ENCODE measurements at places on chromosomes 11 and 22. TPM values are rescaled to one million over a fixed set of nuclear protein-coding genes. Genes with fewer than 3 reads are reported as not detected.

Gene FZD4
- total RNA-seq: 10.3 TPM

DNA sequence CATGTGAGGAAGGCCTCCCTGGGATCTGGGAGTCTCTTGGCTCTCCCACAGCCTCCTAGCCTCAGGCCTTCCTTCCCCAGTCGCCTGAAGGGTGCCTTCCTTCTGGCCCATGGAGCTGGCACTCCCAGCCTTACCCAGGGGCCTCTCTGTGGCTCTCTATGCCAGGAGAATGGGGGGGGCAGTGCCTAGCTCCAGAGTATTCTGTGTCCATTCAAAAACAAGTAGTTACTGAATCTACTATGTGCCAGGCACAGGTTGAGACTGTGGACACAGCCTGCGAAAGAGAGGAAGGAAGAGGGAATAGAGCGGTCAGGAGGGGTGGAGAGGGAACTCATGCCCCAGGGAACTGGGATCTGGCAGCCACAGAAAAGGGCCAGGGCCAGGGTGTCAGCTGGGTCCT, 2.7 kb upstream of the PLA2G3 start:
- no peaks in the 10 kb centered on the region for H3K36me3 ChIP-seq
- H3K27me3 ChIP-seq: peaks cover 27% of the 10 kb centered on the region
- H3K4me3 ChIP-seq: no peak overlapping the region
- DNase-seq: no peak
- no peak overlapping the region for H3K27ac ChIP-seq

DNA sequence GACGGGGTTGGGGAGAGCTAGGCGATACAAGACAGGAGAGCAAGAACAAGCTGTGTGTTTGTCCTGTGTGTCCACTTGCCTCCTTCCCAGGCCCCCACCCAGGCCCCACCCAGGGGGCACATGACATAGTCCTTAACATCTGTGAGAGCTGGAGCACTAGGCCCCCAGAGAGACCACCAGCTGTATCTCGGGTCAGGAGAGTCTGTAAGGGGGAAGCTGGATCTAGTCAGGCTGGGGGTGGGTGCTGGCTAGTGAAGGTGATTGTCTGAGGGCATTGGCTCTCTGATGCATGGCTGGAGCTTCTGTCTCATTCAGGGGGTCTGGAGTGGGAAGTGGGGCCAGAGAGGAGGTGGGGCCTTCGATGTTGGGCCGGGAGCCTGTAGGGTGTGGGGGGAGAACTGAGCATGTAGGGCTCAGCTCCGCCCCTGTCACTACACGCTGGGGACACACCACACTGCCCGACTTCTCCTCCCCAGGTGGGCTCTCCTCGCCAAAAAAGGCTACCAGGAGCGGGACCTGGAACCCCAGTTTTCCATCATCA, 571 bp downstream of the P2RX6 start:
- no peak overlapping the region for H3K4me3 ChIP-seq
- no peaks in the 10 kb centered on the region for H3K36me3 ChIP-seq
- H3K27me3 ChIP-seq: peaks cover 3% of the 10 kb centered on the region
- peak overlapping the region; percentile 88 for H3K27ac ChIP-seq

DNA sequence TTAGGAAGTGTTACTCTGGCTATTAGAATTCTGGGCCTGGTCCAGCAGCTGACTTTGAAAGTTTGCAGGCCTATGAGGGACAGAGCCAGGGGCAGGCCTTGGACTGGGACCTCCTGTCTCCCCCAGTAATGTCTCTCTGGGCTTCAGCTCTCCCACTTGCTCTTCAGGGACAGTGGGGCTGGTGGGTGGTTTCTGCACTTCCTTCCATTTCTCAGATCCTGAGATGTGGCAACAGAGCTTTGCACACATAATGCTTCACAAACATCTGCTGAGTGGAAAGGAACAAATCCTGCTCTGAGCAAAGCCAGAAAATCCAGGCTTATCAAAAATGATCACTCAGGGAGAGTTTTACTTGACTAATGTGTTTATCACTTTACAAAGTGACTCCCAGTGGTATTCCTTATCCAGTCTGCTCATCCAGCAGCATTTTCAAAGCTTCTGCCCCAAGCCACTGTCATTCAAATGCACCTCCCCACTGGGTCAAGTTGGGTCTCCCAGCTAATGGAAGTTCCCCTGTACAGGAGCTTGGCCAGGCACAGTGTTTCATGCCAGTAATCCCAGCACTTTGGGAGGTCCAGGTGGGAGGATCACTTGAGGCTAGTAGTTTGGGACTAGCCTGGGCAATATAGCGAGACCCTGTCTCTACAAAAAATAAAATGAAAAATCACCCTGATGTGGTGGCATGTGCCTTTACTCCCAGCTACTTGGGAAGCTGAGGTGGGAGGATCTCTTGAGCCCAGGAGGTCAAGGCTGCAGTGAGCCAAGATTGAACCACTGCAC, 13.5 kb upstream of the OSBP2 start:
- no peaks in the 10 kb centered on the region for H3K36me3 ChIP-seq
- H3K4me3 ChIP-seq: no peak overlapping the region
- peaks cover 14% of the 10 kb centered on the region for H3K27me3 ChIP-seq
- no peak for DNase-seq
- H3K27ac ChIP-seq: no peak overlapping the region

Gene BTBD18
- not detected for total RNA-seq

Gene RASSF10
- total RNA-seq: not detected

Gene MS4A15
- not detected for total RNA-seq

- no peak overlapping the region for H3K4me3 ChIP-seq
- H3K36me3 ChIP-seq: no peaks in the 10 kb centered on the region
- DNase-seq: peak; percentile 82
- no peak overlapping the region for H3K27ac ChIP-seq
Observed at GRCh38 chr11:62004473-62004872, 37.0 kb upstream of the FTH1 start.

- no peaks in the 10 kb centered on the region for H3K27me3 ChIP-seq
- H3K4me3 ChIP-seq: no peak overlapping the region
- H3K36me3 ChIP-seq: peaks cover 10% of the 10 kb centered on the region
- DNase-seq: peak; percentile 77
- H3K27ac ChIP-seq: no peak overlapping the region
Observed at GRCh38 chr22:25368271-25368670, 148.8 kb downstream of the CRYBB2 start.

DNA sequence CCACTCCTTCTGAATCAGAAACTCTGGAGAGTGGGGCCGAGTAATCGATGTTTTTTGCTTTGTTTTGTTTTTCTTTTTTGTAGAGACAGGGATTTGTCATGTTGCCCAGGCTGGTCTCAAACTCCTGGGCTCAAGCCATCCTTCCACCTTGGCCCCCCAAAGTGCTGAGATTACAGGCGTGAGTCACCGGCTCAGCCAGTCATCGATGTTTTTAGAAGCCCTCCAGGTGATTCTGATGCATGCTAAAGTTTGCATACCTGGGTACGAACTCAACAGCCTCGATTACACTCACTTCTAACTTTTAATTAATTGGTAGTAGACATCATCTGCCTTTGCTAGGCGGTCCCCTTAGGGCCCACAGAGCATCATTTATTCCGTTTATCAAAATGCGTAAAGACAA, 50.3 kb downstream of the C11orf71 start:
- no peak overlapping the region for H3K4me3 ChIP-seq
- no peak overlapping the region for H3K27ac ChIP-seq
- no peaks in the 10 kb centered on the region for H3K27me3 ChIP-seq
- no peaks in the 10 kb centered on the region for H3K36me3 ChIP-seq

DNA sequence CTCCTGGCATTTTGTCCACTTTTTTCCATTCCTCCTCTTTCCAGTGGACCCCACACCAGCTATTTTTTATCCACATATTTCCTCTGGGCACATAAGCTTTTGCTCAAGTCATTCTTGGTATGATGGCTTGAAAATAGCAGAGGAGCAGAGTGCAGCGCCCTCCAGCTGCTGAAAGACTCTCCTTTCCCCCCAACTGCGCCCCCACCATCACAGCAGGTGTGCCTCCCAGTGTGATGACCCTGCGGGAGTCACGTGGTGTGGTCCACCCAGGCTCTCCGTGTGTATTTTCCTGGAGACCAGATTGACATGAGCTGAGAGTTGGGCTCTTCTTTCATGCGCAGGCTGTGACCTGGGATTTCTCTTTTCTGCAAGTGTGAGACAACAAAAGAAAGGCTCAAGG, 1241.6 kb downstream of the TBC1D22A start:
- no peak for DNase-seq
- H3K27ac ChIP-seq: no peak overlapping the region
- no peaks in the 10 kb centered on the region for H3K36me3 ChIP-seq
- H3K4me1 ChIP-seq: no peaks in the 10 kb centered on the region
- H3K27me3 ChIP-seq: no peaks in the 10 kb centered on the region

DNA sequence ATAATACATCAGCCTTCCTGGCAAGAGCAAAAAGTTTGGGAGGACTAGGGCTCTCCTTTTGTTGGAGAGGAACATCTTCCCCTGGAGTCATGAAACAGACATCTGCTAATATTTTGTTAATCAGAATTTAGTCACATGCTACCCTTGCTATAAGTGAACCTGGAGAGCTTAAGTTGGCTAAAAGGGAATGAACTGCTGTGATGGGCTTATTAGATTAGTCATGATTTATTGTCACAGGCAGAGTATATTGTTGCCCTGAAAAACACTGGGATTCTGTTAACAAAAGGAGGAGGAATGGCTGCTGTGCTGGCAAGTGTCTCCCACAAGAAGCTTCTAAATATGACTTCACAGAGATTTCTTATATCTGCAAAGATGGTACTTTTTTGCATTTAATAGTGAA, 16.0 kb downstream of the TCP11L1 start:
- H3K36me3 ChIP-seq: peaks cover 19% of the 10 kb centered on the region
- H3K27ac ChIP-seq: no peak overlapping the region
- H3K4me3 ChIP-seq: no peak overlapping the region
- no peak for DNase-seq

DNA sequence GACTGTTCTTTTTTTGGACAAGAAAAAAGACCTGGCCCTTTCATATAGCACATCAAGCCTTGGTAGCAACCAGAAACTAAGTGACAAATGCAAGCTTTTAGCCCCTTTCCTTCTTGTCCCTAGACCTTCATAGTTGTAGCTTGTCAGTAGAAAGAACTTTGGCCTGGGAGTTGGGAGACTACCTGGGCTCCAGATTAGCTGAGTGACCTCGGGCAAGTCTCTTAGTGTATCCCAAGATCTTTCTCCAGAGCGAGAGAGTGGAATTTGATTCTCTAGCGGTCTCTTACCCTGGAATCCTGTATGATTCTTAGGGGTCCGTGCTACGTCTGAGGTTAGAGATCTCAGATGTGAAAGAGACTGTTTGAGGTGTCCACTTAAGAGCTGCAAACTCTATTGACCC, 59.0 kb downstream of the ZNRF3 start:
- no peaks in the 10 kb centered on the region for H3K36me3 ChIP-seq
- no peak for DNase-seq
- H3K4me1 ChIP-seq: no peaks in the 10 kb centered on the region
- no peaks in the 10 kb centered on the region for H3K27me3 ChIP-seq
- H3K4me3 ChIP-seq: no peak overlapping the region
- no peak overlapping the region for H3K27ac ChIP-seq

DNA sequence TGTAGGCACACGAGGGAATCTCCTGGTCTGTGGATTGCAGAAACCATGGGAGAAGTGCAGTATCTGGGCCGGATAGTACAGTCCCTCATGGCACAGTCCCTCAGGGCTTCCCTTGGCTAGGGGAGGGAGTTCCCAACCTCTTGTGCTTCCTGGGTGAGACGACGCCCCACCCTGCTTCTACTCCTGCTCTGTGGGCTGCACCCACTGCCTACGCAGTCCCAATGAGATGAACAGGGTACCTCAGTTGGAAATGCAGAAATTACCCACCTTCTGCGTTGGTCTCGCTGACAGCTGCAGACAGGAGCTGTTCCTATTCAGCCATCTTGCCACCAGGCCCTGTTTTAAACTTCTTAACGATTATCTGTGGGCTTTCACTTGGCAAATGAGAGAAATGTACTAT, 157.2 kb upstream of the CARD18 start:
- H3K27me3 ChIP-seq: no peaks in the 10 kb centered on the region
- H3K27ac ChIP-seq: peak overlapping the region; percentile 59
- H3K4me3 ChIP-seq: no peak overlapping the region
- no peaks in the 10 kb centered on the region for H3K36me3 ChIP-seq

- H3K27me3 ChIP-seq: no peaks in the 10 kb centered on the region
- H3K4me1 ChIP-seq: peaks cover 3% of the 10 kb centered on the region
- no peak overlapping the region for H3K4me3 ChIP-seq
- no peak overlapping the region for H3K27ac ChIP-seq
- H3K36me3 ChIP-seq: peaks cover 8% of the 10 kb centered on the region
- DNase-seq: peak; percentile 23
Observed at GRCh38 chr11:108369064-108369463, 98.3 kb downstream of the C11orf65 start.

GRCh38 chr22:49599039-49599438, 228.6 kb downstream of the BRD1 start:
- H3K36me3 ChIP-seq: no peaks in the 10 kb centered on the region
- H3K4me3 ChIP-seq: no peak overlapping the region
- H3K4me1 ChIP-seq: no peaks in the 10 kb centered on the region
- no peak overlapping the region for H3K27ac ChIP-seq
- no peak for DNase-seq
- no peaks in the 10 kb centered on the region for H3K27me3 ChIP-seq
